ENCODE measurements at places on chromosomes 4 and X.

DNA sequence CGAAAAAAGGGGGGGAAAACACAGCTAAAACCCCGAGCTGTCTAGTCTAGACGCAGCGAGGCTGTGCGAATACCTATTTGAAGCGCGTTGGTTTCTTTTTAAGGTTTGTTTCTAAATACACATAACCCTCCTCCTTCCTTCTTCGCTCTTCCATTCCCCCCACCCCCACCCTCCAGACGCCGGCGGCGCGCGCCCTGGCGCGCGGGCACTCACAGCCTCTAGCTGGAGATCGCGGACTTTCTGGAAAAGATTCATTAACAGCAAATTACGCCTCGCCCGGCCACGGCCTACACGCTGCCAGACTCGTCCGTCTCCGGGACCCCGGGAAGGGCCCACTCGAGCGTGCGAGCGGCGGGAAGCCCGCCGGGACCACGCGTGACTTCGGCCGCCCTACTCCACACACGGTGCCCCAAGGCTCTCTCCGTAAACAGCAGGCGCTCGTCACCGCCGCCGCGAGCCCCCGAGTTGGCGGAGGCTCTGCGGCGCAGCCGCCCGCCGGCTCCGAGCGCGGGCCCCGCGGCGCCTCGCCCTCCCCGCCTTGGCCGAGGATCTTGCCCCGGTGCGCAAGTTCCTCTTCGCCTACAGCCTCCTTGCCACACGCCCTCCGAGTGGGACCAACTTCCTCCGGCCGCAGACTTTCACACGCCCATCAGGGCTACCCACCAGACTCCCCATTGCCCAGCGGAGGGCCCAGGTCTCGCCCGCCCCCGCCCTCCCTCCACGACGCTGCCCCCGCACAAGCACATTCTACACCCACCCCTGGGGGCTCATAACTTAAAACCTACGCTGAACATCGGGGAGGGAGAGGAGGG lies 2.0 kb downstream of the BCOR start:
- no peak for DNase-seq

DNA sequence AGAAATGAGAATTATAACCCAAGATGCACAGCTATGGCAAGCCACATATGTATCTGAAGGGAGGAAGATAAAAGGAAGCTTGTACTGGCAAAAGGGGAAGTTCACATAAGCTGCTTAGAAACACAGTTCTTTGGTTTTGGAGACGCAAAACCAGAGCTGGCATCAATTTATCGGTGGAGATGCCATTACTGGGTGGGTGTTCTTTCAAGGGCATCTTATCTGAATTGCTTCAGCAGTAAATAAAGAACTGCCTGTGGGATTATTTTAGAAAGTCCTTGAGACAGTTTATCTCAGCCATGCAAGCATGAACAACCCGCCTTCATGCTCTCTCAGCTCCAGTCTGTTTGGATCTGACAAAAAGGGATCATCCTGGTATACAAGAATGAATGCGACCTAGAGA lies 60.8 kb downstream of the DDX60 start:
- DNase-seq: no peak

GRCh38 chr4:119315036-119315435 lies 6.9 kb downstream of the FABP2 start:
- no peak for DNase-seq

DNA sequence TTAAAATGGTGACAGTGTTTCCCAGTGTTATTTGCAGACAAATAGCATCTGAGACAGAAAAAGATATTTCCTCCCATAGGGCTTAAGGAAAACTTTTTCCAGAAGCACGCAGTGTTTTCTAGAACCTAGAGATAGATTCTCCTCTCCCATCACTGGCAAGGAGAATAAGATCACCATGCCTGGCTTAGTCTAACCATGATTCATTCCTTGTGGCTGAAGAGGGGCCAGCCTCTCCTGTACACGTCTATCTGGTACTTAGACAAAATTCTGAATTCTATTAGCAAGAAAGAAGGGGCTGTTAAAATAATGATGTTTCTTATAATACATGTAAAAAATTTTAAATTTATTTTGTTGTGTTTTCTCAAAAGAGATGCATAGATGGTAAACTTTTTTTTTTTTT lies 296.1 kb upstream of the LDB2 start:
- DNase-seq: no peak

- DNase-seq: no peak
Measured at GRCh38 chr4:88188738-88189417, 30.4 kb upstream of the ABCG2 start.

- peak; percentile 74 for DNase-seq
Measured at GRCh38 chr4:110516106-110516922, 40.4 kb downstream of the ENPEP start.

DNA sequence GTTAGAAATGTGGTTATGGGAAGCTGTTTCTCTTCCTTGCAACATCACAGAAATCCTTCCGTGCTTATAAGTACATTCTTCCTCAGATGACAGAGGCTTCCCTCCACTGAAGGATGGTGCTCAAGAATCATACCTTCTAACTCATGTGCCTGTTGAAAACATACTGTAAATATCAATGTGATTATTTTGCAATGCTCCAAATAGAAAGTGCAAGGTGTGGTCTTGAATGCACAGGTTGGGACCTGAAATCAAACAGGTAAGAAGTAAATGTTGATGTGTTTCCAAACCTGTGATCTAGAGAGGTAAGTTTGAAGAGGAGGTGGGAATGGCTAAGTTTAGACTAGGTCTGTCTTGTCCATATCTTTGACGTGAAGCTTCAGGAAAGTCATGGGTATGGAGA lies 87.7 kb downstream of the ZNF518B start:
- no peak for DNase-seq

- no peak for DNase-seq
Measured at GRCh38 chr4:7423391-7423790, 11.3 kb downstream of the PSAPL1 start.

DNA sequence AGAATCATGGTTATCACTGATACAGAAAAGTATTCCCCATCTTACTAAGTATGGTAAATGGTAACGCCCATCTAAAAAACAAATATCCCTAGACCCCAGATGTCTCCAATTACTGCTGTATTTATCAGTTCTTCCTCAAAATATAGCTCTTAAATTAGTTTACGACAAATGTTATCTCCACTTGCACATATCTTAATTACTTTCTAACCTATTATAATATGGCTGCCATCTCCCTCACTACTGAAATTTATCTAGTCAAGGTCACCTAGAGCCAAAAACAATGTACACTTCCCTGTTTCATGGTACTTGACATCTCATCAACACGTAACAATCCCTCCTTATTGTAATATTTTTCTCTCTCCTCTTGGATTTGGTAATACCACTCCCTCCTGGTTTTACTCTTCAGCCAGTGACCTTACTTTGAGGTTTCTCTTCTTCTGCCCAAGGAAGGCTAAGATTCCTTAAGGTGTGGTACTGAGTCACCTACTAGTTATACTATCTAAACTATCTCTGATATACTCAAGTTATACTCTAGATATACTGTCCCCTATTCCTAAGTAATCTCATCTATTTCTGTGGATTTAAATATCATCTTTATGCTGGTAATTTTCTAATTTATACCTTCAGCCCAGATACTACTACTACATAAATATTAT lies 8.6 kb downstream of the LCORL start:
- no peak for DNase-seq

DNA sequence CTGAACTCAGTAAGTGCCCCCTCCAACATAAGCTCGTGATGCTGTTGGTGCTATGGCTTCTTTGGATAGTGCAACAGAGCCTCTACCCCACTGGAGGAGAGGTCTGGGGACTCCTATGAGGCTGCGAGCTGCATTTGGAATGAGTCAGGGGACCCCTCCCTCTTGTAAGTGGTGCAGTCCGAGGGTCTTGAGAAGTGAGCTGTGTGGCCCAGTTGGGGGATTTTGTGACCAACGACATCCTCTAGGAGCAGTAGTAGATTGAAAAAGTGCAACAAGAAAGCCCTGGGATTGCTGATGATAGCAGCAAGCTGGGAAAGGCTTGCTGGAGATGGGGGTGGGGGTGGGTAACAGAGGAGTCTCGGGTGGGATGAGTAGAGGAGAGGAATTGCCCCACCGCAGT lies 3.1 kb downstream of the FRMPD3 start:
- no peak for DNase-seq

GRCh38 chr4:116469582-116469981 lies 615.8 kb downstream of the TRAM1L1 start:
- DNase-seq: no peak

DNA sequence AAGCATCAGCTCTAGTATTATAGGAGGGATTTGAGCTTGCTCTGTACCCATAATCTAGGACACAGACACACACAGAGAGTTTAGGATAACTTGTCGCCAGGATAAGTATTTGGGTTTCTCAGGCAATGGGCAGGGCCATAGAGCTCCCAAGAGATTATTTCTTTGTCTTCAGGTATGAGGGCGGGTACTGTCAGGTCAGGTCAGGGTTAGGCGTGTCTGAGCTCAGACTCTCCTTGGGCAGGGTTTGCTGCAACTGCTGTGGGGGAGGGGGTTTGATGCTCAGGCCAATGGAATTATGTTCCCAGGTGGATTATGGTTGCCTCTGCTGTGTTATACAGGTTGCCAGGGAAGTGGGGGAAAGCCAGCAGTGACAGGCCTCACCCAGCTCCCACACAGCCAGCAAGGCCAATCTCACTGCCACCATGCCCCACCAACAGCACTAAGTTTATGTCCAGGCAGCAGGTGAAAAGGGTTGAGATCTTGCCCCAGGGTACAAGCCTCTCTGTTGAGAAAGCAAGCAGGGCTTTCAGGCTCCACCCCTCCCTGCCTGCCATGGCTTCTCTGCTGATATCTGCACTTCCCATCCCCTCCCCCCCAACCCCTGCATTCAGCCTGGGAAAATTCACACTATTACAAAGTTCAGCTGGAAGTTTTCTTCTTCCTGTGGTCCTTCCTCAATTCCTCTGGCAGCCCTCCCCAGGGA lies 101.3 kb downstream of the RRAGB start:
- no peak for DNase-seq

GRCh38 chrX:130623518-130623917 lies 221.7 kb downstream of the RBMX2 start:
- DNase-seq: no peak

DNA sequence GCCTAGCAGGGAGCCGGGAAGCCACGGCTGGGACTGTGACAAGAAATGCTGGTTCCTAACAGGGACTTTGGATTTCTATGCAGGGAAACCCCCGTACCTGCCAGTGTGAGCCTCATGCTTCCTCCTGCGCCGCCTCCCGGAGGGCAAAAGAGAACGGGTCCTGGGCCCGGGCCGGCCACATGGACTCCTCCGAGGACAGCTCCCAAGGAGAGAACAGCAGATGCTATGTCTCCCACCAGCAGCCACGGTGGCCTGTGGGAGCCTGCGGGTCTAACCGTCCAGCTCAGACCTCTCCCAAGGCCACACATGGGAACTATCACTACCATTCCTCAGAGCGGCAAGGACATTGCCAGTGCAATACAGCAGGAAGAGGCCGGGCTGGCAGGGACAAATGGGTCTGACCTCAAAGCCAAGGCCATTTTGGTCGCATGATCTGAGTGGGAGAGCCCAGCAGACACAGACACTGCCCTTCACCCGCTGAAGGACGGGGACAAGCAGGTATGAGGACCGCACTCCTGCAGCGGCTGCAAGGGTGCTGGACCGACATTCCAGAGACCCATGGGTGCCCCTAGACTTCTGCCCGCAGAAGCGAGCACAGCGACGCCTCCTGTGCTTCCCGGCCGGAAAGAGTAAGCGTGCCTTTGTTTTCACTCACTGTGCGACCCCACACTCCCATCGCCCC lies 4.5 kb upstream of the C4orf50 start:
- DNase-seq: no peak

DNA sequence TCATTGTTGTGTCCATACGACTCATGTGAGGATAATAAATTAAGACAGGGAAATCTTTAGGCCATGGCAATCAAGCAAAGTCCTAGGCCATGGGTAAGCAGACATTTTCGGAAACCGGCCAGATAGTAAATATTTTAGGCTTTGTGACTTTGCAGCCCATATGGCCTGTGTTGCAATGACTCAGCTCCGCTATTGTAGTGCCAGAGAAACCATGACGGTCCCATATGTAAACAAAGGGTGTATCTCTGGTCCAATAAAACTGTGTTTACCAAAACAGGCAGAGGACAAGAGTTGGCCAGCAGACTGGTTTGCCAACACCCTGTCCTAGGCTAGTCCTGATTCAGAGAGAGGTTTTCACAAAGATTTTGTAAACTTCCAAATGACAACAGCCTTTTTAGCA lies 5.0 kb downstream of the FAM114A1 start:
- DNase-seq: no peak

Data from CD4-positive, alpha-beta T cell treated with Interleukin-6 at 100 ng/mL for 8 hours (primary cell).